Head of caudate nucleus (tissue), 42 donors: ENCODE measurements at places on chromosomes 7 and 10.

GRCh38 chr7:121373177-121373576 is 22.9 kb downstream of the FAM3C start:
- DNase-seq: no peak

- DNase-seq: no peak
Observed at GRCh38 chr10:97067716-97068391, 117.9 kb downstream of the SLIT1 start.

DNA sequence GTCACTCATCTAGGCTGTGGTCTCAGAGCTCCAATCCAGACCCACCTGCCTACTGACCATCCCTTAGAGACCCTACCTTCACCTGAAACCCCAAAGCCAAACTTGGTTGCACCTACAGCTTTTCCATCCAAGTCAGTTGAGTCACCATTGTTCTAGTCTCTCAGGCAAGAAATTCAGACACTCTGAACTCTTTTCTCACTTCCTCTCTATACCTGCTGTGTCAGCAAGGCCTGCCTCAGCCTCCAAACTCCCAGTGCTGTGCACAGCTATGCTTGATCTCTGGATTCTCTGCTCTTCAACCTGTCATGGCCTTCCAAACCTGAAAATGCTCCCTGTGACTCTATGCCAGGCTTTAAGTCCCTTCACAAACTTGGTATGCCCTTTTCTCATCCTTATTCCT is 47.4 kb upstream of the MTURN start:
- no peak for DNase-seq

DNA sequence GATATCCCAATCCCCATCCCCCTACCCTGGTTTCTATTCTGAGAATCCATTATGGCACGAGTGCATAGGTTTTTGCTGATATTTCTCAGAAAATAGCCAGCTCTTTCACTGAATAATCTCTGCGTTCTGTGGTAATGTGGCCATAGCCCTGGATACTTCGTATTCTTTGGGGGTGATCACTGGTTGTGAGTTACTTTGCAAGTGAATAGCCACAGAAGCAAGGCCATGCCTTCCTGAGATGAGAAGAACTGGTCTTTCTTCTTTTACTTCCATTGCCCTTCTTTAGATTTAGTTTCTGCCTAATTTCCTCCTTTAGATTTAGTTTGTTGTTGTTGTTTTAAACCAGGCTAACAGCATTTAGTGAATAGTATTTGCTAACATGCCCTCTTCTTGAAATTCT is 323.4 kb downstream of the CDC14C start:
- DNase-seq: no peak

- peak; percentile 39 for DNase-seq
Observed at GRCh38 chr10:43201545-43202131, 63.4 kb downstream of the CSGALNACT2 start.

DNA sequence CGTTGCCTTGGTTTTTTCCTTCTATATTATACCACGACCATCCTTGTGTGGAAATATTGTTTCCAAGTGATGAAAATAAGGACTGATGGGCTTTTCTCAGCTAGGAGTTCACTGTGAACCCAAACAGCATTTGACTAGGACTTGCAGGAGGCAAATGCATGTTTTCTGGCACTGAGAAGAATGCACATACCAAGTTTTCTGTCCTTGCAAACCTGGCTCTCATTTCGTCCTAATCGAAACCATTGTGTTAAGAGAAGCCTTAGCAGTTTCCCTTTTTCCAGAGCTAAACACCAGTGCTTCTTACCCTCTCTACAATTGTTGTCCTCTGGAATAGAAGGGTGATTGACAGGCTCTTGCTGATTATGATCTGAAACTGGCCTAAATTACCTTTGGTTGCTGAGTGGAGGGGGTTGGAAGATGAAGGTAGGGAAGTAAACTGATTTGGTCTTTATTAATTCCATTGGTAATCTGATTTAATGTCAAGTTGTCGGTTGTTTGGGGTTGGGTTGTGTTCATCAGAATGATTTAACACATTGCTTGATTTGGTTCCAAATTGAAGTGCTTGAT is 33.1 kb upstream of the ELMO1 start:
- DNase-seq: no peak

DNA sequence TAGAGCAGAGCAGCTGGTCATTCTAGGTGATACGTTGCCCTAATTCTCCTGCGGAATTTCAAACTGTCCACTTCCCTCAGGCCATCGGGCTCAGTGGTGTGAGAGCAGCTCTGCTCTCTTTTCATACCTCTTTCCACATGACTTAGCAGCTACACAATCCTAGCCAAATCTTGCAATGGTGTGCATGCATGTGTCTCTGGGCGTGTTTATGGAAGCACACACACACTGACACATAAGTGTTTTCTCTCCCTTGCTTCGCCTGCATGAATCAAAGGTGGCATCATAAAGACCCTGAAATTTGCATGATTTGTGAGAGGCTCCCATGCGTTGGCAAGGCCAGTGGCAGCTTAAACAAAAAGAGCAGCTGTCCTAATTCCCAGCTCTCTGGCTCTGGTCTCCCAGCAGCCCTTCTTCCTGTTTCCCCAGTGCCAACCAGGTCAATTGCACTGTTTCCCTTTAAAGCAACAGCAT is 1189.5 kb downstream of the GATA3 start:
- peak; percentile 8 for DNase-seq

DNA sequence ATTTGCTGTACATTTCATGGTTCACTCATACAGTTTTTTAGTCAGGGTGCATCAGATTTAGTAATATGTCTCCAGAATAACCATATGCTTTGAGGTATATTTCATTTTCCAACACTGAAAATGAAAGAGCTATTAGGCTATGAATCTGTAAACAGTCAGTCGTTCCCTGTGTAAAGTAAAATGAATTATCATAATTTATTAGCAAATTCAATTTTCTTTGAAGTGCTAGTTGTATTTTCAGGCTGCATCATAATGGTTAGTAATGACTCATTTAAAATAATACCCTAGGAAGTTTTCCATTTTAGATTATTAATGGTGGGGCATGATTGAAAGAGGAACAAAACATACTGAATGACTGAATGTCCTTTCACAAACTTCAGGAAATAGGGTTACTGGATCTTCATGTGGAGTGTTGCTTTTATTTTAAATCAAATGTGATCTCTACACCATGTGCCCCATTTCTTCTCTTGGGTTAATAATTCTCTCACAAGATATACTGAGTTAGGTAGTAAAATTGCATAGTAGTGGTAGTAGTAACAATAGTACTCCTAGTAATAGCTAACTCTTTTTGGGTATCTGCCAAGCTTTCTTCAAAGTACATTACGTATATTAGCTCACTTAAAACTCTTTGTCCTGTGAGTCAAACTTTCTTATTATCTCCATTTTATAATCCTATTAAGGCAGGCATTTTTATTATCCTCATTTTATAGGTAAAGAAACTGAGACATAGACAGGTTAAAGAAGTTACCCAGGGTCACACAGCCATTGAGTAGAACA is 476.5 kb downstream of the SUGCT start:
- no peak for DNase-seq

DNA sequence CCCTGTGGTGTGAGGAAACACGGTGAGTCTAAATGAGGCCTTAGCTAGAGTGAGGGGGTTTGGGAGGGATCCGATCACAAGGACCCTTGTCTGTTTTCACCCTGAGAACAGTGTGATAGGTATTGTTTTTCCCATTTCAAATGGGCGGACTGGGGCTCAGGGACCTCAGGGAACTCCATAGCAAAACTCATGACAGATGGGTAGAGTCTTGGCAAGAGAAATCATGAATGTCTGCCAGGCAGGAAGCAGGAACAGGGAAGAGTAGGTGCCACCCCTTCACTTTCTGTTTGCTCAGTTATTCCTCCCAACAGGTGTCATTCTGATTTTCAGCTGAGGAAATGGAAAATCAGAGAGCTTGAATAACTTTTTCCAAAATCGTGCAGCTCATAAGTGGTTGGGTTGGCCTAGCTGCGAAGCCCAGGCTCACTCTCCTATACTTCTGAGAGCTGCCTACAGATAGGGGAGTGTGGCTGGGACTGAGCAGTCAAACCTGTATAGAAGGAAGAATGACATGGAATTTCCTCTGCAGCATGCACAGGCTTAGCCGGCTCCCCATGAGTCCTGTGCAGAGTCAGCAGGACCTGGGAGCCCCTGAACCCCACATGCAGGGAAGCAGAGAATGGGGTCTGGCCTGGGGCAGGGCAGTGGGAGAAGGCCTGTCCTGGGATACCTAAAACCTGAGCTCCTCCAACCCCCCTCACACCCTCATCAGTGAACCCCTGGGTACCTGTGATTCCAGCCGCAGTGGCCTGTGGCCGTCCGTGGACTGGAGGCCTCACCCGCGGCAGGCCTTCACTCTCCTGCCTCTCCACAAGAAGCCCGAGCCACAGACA is 17.6 kb upstream of the C10orf105 start:
- DNase-seq: no peak

GRCh38 chr7:135236727-135237126 is 3.1 kb downstream of the STRA8 start:
- DNase-seq: no peak

- no peak for DNase-seq
Observed at GRCh38 chr7:45564485-45564884, 9.7 kb upstream of the ADCY1 start.

DNA sequence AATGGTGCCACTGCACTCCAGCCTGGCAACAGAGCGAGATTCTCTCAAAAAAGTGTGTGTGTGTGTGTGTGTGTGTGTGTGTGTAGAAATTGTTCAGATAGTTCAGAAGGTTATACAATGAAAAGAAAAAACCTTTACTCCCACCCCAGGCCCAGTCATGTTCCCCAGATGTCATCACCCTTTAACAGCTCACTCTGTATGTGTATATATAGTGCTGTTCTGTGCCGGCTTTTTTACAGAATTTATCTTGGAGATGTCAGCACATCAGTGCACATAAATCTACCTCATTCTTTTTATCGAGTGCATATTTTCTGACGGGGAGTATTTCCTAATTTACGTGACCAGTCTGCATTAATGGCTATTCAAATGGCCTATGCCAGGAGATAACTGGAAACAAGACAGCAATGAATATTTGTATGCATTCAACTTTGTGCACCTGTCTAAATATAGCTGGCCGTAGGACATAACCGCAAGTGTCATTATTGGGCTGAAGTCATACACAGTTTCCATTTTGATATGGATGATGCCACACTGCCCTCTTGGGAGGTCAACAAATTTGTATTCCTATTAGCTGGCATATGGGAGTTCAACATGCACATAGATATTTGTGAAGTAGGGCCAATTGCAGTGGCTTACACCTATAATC is 11.7 kb downstream of the NIPSNAP2 start:
- DNase-seq: no peak

DNA sequence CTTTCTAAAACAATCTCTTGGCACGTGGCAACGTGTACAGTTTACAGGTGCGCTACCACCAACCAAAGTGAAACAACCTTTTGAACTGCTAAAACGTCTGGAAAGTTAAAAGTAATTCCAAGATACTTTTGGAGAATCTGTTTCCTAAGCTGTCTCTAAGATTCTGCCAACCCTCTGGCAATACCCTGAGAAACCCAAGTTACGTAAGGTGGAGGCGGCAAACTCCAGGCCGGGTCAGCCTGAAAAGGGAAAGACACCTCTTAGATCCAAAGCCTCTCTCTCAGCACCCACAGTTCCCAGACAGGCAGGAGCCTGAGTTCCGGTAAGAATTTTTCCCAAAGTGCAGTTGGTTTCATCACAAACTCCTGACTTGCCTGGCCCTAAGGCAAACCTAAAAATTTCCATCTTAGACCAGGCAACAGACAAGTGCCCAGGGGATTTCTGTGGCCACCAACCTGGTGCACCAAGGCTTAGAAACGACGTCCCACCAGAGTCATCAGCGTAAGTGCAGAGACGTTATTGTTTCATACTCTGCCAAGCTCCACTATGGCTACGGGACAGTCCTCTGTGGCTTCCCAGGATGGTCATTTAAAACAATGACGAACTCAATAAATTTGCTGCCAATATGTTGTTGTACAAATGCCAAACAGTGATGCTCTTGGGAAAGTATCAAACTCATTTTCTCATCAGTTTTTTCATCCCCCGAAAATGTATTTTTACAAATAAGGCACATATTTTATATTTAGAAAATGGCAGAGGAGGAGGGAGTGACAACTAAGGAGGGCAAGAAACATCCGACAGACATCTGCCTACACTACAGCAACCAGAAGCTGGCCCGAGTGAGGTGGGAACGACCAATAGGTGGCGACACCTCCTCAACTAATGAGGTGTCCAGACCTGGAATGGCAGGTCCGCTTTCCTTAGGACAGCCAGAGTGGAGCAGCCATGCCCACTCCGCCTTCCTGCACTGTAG is 205.8 kb upstream of the FRMD4A start:
- peak; percentile 68 for DNase-seq

DNA sequence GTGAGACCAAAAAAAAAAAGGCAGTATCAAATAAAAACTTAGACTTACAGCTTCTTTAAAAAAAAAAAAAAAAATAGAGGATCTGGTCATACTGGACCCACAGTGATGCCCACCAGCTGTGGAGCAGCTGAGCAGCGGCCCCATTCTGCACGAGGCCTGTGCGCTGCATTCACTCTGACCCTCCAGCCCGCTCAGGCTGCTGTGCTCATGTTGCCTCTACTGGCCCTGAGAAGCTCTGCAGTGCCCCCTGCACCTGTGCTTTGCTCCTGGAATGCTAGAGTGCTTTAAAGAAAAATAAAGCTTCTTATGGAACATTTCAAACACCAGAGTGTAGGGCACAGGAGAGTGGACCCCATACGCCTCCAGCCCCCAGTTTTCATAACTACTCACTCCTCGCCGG is 33.2 kb downstream of the TMEM120A start:
- DNase-seq: no peak

- no peak for DNase-seq
Observed at GRCh38 chr10:10803278-10803677, 214.4 kb upstream of the CELF2 start.
